ENCODE measurements at places on chromosomes 11 and 22. TPM values are rescaled to one million over a fixed set of nuclear protein-coding genes. Genes with fewer than 3 reads are reported as not detected.

CCDC157 gene
- total RNA-seq, result 3.3 TPM

BTG4 gene
- total RNA-seq, result not detected

RASL10A gene
- total RNA-seq, result 5.3 TPM

OR2D2 gene
- total RNA-seq, result 1.0 TPM

SREBF2 gene
- 165 TPM for total RNA-seq

ARRB1 gene
- total RNA-seq, result 53.4 TPM

MCAM gene
- 98.7 TPM for total RNA-seq

CARD16 gene
- total RNA-seq, result 14.3 TPM

CD81 gene
- 831 TPM for total RNA-seq

OR51B2 gene
- total RNA-seq, result not detected

NRIP3 gene
- total RNA-seq, result 2.4 TPM

GAS2L1 gene
- total RNA-seq, result 15.6 TPM

FAM181B gene
- total RNA-seq, result 10.4 TPM

PRG3 gene
- total RNA-seq, result not detected

GRCh38 chr22:36222887-36223450 is 16.4 kb downstream of the APOL2 start:
- DNase-seq, result peak; percentile 27

GRCh38 chr11:13355191-13355590 is 77.6 kb downstream of the BMAL1 start:
- no peak for DNase-seq

GRCh38 chr11:68825571-68825970 is 16.1 kb downstream of the CPT1A start:
- DNase-seq, result peak; percentile 66

GRCh38 chr22:41469218-41469851 is 418 bp downstream of the ACO2 start:
- peak; percentile 51 for DNase-seq

DNA sequence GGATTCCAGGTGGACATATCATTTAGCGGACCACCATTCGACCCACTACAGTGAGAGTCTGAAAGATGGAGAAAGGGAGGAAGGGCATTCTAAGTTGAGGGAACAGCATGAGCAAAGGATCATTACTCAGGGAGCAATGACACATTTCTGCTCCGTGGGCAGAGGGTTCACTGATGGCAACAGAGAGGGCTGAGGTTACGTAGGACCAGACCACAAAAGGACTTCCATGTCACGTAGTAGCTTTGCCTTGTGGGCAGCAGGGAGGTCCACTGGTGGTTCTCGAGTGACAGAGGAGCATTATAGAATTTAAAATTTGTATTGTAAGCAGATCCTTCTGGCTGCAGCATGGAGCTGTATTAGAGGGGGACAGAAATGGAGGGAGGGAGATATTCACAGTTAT is 109.7 kb upstream of the NAV2 start:
- no peak for DNase-seq

GRCh38 chr11:126956635-126957034 is 43.9 kb downstream of the KIRREL3 start:
- no peak for DNase-seq

DNA sequence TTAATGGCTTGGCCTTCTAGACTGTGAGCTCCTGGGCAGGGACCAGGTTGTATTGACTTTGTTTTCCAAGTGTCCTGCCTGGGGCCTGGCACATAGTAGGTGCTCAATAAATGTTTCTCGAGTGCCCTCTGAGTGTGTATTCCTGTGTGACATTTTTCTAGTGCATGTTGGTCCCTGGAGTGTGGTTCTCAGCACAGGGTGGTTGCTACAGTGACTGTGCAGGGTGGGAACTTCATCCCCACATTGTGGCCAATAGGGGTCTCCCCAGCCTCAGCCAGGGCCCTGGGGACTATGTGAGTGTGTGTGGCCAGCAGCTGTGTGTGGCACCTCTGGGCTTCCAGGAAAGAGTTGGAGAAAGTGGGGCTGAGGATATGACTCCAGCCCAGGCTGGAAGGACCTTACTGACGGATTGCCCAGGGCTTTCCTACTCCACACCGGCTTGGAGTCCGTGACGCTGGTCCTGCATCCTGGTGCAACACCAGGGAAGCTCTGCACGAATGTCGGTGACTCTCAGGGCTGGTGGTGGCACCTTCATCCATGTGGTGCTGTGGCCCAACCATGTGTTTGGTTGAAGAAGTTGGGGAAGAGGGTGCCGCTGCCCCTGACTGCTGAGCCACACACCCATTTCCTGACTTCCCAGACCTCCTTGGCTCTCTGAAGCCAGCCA is 9.0 kb upstream of the MARK2 start:
- DNase-seq, result no peak

DNA sequence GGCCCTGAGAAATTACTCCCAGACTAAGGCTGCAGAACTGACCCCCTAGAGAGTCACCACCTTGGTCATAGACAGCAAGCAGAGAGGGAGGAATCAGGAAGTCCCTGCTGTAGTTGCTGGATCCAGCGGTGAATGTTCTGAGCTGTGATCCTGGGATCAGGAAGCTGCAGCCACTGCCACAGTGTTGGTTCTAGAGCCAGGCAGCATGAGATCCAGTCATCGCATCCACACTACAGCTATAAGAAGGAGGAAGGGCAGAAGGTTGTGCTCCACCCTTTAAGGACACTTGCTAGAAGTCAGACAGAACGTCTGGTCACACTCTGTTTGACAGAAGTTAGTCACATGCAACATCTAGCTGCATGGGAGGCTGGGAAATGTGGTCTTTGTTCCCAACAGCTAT is 104.7 kb upstream of the OR4B1 start:
- peak; percentile 12 for DNase-seq

GRCh38 chr11:132084433-132084832 is 714.0 kb downstream of the NTM start:
- DNase-seq, result no peak

DNA sequence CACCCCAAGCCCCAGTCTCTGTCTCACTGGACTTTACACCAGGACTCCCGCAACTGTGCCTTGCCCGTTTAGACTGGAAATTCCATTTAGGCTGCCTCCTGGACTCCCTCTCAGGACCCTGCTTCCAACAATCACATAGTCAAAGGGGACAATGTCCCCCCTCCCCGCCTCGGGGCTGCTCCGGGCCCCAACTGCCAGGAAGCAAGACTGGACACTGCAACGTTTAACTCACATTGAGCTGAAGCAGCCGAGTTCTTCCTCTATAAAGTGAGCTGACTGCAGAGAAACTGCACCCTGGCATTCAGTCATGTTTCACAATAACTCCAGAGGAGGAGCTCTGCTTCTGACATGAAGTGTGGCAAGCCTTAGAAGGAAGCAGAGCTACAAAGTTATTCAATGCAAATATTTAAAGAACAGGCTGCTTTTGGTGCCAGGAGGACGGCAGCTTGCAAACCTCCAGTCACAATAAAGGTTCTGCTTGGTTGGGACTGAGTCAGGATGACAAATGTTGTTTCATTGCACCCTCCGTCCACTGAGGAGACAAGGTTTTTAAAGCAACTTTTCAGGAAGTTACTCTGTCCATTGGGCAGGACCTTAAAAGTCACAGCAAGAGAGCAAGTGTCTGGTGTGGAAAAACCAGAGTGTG is 19.9 kb downstream of the PACSIN2 start:
- DNase-seq, result peak; percentile 82

DNA sequence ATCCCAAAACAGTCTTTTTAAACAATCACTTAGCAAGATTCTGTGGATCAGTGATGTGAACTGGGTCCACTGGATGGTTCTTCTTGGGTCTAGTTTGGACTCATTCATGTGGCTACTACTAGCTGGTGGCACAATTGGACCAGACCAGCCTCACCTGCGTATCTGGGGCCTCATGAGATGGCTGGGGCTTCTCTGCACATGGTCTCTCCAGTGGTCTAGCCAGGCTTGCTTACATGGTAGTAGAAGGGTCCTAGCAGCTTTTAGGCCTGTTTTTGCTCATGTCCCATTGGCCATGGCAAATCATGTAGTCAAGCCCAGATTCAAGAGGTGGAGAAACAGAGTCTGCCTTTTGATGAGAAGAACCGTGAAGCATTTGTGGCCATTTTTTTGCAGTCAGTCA is 94.0 kb downstream of the RRAS2 start:
- no peak for DNase-seq

GRCh38 chr11:112465433-112466024 is 204.9 kb upstream of the PLET1 start:
- no peak for DNase-seq

- no peak for DNase-seq
Measured at GRCh38 chr11:15163136-15163535, 48.4 kb downstream of the INSC start.

DNA sequence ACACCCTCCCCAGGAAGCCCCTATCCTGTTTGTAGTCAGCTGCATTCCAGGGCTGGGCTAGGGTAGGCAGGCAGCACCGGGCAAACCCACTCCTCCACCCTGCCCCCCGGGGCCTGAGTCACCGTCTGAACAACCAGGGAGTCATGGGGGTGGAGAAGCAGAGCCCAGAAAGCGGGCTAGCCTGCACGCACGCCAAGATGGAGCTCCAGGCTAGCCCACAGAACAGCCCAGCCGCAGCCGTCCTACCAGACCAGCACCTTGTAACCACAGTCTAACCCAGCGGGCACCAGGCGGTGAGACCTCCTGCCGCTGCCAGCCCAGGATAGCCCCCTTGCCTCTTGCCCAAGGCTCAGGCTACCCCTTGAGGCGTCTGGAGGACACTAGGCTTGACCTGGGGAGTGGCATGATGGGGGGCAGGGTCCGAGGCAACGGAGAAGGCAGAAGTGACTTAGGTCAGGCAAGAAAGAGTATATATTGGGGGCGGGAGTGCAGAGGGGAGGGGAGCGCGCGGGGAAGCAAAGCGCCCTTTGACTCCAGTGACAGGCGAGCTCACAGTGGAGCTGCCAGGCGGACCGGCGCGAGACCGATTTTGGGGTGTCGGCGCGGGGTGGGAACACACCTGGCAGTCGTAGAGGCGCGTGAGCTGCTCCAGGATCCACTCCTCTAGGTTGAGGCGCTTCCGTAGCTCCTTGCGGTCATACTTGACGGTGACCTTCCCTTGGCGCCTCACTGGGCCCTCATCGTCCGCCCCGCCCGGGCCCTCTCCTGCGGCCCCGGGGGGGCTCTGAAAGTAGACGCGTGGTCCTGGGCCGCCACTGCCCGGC is 734 bp downstream of the PPP1R14B start:
- peak; percentile 90 for DNase-seq

- DNase-seq, result no peak
Measured at GRCh38 chr11:70078781-70079616, 882 bp downstream of the ANO1 start.

GRCh38 chr11:117819096-117820040 is 5.2 kb downstream of the FXYD2 start:
- DNase-seq, result no peak

GRCh38 chr11:131957201-131957600 is 586.8 kb downstream of the NTM start:
- no peak for DNase-seq

GRCh38 chr11:19790831-19791552 is 78.4 kb downstream of the NAV2 start:
- DNase-seq, result no peak

GRCh38 chr11:86922225-86922624 is 33.0 kb downstream of the FZD4 start:
- DNase-seq, result no peak

GRCh38 chr22:44901301-44901700 is 108.5 kb downstream of the PHF21B start:
- DNase-seq, result no peak

GRCh38 chr22:31102441-31103081 is 4.8 kb downstream of the SELENOM start:
- DNase-seq, result peak; percentile 90

- DNase-seq, result no peak
Measured at GRCh38 chr11:100794446-100794845, 107.4 kb downstream of the ARHGAP42 start.

DNA sequence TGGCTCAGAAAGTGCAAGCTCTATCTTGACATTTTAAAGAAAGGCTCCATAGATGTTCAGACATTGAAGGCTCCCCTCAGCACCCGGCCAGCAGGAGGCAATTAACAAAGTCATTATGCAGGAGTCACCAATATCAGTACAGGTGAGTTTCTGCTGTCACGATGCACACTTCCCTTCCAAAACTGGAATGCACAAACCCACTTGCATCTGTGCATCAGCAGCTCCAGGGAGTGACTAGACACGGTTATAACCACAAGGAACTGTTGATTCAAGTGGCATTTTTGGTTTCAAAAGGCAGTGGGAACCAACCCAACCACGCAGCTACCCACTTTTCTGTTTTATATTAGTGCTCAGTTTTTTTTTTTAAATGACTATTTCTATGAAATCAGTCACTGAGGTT is 293.9 kb upstream of the NARS2 start:
- no peak for DNase-seq

DNA sequence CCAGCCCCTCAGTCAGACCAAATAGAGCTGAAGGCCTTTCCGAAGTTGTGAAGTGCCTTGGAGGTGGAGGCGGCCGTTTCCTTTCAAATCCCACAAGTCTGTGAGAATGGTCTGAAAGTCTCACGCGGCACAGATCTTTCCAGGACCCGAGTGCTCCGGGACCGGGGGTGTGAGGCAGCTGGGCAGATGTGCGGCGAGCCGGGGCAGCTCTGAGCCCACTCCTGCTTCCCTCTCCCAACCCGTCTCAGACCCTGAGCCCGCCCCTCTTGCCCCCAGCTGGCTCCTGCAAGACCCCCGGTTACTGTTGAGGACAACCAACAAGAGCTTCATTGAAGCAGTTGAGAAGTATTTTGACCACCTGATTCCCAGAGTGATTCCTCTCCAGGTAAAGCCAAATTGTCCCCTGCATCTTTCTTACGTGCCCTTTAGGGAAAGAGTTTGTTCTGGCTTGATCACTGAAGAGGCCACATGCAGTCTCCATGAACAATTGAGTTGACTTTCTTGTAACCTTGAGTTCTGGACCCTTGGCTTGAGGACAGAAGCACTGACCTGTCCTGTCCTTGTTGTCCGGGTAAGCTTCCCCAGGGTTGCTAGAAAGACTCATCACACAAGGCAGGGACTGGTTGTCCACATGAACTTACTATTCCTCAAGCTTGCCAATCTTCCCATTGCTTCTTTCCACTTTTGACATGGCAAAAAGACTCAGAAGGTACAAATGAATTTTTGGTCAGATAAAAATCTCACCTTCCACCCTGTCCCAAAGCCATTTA is 7.5 kb downstream of the GLB1L3 start:
- DNase-seq, result no peak

- no peak for DNase-seq
Measured at GRCh38 chr22:27499121-27499520, 302.4 kb downstream of the MN1 start.

DNA sequence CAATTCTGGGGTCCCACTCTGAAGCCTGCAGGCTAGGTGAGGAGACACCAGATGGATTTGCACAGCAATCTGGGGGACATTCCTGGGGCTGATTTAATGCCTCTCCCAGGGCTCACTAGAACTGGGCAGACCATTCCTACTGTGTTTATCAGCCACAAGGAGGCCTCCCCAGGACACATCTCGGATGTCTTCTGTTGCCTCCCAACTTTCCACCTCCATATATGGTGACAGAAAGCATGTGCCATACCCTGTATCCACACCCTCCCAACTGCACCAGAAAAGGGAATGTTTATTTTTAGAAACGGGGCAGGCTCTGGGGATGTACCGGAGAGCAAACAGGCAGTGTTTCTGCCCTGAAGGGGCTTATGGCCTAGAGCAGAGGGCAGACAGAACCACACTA is 181.8 kb downstream of the CSNK2A3 start:
- DNase-seq, result no peak

- DNase-seq, result no peak
Measured at GRCh38 chr22:29102300-29102699, 29.5 kb downstream of the KREMEN1 start.

Data from ureter (tissue), 1 donor.